ENCODE measurements at places on chromosomes 4 and X. TPM values are rescaled to one million over a fixed set of nuclear protein-coding genes. Genes with fewer than 3 reads are reported as not detected.

DNA sequence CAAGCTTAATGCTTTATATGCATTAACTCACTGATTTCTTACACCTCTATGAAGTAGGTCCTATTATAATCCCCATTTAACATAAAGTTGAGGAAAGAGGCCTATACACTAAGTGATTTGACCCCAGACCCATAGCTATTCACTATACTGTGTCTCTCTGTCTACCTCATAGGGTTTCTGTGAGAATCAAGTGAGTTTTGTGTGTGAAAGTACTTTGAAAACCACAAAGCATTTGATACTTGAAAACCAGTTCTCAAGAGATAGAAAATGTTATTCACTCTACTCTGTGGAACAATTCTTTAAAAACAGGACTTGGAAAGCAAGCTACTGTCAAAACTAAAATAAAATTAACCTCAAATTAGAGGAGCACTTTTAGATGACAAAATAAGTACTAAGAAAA, 35.0 kb downstream of the SHROOM3 start:
- DNase-seq = no peak

GRCh38 chr4:32485956-32486355, 1765.8 kb downstream of the PCDH7 start:
- DNase-seq = no peak

DNA sequence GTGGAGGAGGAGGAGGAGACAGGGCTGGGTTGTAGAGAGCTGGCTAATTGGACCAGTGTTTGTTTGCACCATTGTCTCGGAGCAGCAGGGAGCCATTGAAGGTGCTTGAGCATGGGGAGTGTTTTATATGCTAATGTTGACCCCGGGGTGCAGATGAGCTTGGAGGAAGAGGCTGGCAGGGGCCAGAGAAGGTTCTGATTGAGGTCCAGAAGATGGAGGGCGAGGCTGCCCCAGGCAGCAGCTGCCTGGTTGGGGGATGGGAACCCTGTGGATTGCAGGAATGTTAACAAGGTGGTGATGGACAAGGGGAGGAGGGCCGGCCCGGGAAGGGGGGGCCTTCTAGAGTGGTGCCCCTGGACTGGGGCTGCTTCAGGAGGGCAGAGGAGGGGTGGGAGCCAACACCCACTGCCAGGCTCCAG, 18.0 kb downstream of the DOK7 start:
- DNase-seq = no peak

- DNase-seq = no peak
These were observed 35.7 kb upstream of the FMR1 start for GRCh38 chrX:147875866-147876596.

GRCh38 chr4:163554870-163555465, 60.5 kb downstream of the TMA16 start:
- peak; percentile 13 for DNase-seq

DNA sequence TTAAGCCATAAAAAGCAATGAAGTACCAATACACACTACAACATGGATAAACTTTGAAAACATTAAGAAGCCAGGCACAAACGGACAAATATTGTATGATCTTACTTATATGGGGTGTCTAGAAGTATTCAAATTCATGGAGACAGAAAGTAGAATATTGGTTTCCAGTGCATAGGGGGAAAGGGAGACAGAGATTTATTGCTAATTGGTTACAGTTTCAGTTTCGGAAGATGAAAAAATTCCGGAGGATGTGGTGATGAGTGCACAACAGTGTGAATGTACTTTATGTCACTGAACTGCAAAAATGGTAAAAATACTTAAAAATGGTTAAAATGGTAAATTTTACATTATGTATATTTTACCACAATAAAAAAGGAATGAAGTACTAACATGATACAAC, 5.1 kb upstream of the PRDX4 start:
- peak; percentile 28 for DNase-seq

DNA sequence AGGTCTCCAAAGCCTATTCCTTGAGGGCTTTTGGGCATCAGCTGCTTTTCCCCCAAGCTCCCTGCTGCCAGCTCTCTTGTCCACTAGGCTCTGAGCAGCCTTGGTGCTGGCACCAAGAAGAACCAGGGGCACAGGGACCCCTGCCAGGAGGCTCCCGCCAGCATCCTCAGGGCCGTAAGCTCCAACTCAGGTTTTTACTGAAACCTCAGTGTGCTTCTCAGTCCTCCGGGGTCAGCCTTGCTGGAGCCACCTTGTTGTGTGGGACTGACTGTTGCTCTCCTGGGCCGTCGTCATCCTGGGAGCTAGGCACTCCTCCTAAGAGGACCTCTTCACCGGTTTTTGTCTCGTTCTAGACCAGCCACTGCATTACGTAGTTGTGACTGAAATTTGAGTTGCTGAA, 38.9 kb downstream of the NOP14 start:
- DNase-seq = no peak

- DNase-seq = no peak
These were observed 54.8 kb upstream of the RBMXL3 start for GRCh38 chrX:115134382-115134781.

- DNase-seq = no peak
These were observed 154.1 kb upstream of the CXCL13 start for GRCh38 chr4:77451530-77451929.

- no peak for DNase-seq
These were observed 92.7 kb upstream of the PGRMC2 start for GRCh38 chr4:128380306-128380705.

GPM6B gene
- not detected for total RNA-seq

HS6ST2 gene
- under 0.01 TPM for total RNA-seq

Data from lung microvascular endothelial cell (primary cell).